ENCODE measurements at places on chromosomes 11 and 22.

DNA sequence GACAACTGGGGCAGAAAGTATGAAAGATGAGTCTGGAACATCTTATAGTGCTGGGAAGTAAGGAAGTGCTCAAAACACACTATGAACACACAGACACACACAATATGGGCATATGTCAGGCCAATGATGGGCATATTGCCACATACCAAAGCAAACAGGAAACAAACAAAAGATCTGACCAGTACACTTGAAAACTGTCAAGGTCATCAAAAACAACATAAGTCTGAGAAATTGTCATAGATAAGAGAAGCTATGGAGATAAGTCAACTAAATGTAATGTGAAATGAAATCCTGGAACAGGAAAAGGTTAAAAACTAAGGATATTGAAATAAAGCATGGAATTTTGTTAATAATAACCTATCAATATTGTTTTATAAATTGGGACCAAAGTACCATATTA, 46.4 kb downstream of the GUCY1A2 start:
- no peak for DNase-seq

DNA sequence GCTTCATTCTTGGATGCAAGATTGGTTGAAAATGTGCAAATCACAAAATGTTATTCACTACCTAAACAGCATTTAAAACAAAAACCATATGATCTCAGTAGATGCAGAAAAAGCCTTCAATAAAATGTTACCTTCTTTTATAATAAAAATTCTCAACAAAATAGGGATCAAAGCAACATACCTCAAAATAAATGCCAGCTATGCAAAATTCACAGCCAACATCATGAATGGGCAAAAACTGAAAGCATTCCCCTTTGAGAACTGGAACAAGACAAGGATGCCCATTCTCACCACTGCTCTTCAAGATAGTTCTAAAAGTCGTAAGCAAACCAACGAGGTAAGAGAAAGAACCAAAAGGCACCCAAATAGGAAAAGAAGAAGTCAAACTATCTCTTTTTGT, 2.0 kb downstream of the OR5AK2 start:
- no peak for DNase-seq

- DNase-seq: no peak
Observed at GRCh38 chr11:46452918-46453517, 61.4 kb upstream of the CHRM4 start.

GRCh38 chr11:126327281-126328000, 23.6 kb downstream of the DCPS start:
- DNase-seq: no peak

DNA sequence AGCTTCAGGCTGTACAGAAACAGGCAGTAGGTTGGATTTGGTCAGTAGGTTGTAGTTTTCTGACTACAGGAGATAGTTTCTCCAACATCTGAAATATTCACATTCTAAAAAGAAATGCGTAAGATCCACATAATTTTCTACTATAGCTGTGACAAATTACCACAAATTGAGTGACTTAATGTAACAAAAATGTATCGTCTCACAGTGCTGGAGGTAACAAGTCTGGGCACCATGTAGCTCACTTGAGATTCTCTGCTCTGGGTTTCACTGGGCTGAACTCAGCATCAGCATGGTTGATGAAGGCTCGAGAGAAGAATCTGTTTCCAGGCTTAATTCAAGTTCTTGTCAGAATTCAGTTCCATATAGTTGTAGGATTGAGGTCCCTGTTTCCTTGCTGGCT, 350.9 kb upstream of the CCDC179 start:
- no peak for DNase-seq

GRCh38 chr11:3203221-3204043, 15.2 kb downstream of the MRGPRG start:
- DNase-seq: no peak

DNA sequence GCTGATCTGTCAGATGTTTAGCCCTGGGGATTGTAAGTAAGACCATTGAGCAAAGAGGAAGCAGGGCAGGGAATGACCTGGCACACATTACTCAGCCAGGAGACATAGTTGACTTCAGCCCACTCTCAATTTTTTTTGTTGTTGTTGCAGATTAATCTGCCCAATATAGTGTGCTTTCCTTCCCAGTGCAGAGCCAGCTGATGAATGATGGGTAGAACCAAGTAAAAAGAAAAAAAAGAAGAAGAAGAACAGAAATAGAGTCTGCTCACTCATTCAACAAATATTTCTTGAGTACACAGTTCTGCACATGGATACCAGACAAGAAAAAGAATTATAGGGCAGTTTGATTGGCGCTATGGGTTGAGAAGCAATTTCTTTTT, 292.7 kb downstream of the ETS1 start:
- DNase-seq: no peak

DNA sequence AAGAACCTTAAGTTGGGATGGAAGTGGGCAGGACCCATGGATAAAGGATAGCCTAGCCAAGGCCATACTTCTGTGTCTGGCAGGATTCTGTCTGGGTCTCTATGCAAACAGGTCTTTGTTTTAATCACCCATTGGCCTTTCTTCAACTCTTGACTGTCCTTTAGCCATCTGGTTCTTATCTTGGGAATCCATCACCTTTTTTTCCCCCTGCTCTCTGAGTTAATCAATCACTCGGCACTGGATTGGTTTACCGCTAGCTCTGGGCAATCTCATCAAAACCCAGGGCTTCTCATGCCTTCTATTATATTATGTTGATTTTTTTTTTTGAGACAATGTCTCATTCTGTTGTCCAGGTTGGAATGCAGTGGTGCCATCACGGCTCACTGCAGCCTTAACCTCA, 1.8 kb upstream of the RNF169 start:
- DNase-seq: no peak

GRCh38 chr11:86869966-86870570, 69.7 kb downstream of the PRSS23 start:
- DNase-seq: peak; percentile 5

GRCh38 chr11:9057007-9057406, 34.4 kb downstream of the SCUBE2 start:
- DNase-seq: no peak

DNA sequence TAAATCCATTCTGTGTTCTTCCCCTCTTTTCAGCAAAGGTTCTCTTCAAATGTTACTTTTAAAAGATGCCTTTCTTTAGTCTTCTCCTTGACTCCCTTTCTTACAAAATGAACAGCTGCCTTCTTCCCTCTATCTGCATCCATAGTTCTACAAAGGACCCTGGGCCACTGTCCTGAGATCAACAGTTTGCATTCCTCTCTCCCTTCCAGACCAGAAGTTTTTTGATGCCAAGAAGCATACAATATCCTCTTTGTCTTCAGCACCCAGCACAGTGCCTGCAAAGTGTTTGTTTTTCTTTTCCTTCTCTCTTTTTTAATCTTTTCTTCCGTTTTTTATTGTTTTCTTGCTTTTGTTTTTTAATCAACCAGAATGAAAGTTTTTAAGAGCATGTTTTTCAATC, 183.5 kb upstream of the SNX19 start:
- no peak for DNase-seq

DNA sequence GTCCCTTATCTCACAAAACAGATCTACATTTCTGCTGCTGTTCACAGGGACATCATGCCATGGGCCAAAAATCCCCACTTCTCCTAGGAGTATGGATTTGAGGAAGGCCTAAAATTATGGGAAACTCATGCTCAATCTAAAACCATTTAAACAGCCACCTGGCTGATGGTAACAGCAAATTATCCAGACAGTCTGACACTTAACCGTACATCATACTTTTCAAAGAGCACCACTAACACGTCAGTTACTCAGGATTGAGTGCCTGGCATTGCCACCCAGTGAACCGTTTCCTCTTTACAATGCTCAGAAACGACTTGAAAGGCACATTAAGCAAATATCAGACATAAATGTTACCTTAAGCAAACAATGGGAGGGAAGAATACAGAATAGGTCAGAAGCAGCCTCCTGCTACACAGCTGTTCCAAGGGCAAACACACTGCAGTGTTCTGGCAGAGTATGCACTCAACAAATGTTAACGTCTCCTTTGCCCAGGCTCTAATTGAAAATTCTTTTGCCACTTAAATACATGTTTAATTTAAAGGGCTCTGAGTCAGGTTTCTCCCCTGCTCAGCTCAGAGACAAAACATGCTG, 18.8 kb upstream of the SLC36A4 start:
- DNase-seq: no peak

DNA sequence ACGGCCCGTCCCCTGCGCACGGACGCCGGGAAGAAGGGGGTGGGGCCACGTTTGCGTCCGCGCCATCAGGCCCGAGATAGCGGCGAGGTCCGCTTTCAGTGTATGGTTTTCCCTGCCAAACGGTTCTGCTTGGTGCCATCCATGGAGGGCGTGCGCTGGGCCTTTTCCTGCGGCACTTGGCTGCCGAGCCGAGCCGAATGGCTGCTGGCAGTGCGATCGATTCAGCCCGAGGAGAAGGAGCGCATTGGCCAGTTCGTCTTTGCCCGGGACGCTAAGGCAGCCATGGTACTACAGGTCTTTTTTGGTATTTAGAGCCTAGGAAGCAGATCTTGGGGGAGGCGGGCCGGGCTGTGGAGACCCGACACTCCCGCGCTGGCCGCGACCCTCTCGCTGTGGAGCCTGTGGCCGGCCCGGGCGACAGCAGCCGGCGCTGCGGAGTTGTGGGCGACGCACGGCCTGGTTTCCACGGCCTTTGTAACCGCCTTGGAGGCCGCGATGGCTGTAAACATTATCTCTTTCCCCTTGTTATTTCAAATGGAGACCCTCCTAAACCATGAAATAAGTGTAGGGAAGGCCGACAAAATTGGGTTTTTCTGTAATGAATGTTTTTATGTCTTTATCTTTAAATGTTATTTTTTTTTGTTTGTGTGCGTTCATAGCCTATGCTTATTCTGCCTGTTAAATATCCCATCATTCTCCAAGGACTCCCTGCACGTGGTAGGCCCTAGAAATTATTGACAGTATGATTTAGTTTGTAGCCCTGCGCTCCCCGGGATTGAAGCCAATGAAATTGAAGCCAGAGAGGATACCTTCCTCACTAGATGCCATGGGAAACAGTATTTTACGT, at the start of gene AASDHPPT:
AASDHPPT (plus strand) TSS at position 54 of the 847 bp plus-strand sequence; CDS start at position 103, 49 bp downstream.
- no peak for DNase-seq

GRCh38 chr11:131713529-131714134, 343.2 kb downstream of the NTM start:
- DNase-seq: no peak

DNA sequence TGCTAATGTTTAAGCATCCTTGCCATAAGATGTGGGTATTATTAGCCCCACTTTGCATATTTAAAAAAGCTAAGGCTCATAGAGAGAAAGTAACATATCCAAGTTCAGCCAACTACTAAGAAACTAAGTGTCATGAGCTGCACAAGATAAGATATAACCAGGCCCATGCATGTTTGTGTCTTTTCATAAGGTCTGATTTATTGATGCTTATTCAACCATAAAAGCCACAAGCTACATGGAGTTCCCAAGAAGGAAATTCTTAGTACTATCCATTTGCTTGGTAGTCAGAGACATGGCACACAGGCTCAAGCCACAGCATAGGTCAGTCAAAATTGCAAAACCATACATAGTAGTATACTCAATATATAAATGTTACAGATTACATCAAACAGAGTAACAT, 488.5 kb downstream of the SOX6 start:
- DNase-seq: no peak

- no peak for DNase-seq
Observed at GRCh38 chr11:92709329-92709728, 260.1 kb upstream of the MTNR1B start.

GRCh38 chr11:70381872-70382861, 16.2 kb upstream of the CTTN start:
- DNase-seq: no peak

DNA sequence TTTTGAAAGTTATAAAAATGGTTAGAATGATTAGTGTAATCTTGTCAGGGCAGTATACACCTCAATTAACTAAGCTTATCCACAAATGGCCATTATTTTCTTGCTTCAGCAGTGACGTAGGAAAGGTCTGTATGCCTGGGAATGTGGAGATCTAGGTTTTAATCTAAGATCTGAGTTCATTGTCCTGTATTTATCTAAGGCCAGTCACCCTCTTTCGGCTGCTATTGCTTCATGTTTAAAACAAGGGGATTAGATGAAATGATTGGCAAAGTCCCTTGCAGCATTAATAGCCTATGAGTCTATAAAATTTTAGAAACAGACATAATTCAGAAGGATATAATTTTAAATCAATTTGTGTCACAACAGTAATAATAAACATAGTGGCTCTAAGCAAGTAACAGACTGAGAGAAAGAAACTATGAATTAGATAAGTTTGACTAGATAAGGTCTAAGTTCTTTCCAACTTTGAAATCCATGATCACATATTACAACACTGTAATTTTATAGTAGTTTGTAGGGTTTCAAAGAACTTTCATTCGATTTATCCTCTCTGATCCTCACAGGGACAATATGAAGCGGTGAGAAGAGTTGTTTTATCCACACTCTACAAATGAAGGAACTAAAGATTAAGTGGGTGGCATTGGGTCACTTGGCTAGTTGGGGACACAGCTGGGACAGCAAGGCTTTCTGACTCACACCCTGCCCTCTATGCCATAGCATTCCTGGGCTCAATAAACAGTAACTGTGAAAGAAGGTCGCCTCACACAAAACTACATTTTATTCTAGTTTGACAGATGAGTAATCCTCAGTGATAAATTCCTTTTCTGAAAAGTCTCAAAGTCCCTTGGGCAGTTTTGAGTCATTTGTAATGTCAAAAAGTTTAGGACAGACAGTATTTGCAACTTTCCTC, 60.6 kb upstream of the RDX start:
- DNase-seq: no peak

DNA sequence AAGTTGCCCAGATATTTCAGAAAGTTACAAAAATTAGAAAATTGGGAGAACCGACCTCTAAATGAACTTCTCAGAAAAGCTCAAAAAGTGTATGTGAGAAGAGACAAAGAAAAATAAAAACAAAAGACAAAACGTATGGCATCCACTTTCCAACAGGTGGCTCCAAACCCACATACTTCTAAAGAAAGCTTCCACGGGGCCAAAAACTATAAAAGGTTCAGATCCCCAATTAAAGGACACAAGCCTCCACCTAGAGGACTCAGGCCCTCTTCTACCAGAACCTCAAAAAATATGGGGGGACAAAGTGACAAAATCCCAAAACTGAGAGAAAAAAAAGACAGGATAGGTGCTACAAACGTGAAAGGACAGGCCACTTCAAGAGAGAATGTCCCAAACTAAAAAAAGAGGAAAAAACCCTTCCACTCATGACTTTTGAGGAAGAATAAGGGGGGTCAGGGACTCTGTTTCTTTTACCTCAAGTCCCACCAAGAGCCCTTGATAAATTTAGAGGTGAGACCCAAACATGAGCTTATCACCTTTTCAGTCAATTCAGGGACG, 8.8 kb downstream of the SCGB2A1 start:
- no peak for DNase-seq

GRCh38 chr11:89613911-89614310, 96.2 kb upstream of the TRIM77 start:
- DNase-seq: no peak

DNA sequence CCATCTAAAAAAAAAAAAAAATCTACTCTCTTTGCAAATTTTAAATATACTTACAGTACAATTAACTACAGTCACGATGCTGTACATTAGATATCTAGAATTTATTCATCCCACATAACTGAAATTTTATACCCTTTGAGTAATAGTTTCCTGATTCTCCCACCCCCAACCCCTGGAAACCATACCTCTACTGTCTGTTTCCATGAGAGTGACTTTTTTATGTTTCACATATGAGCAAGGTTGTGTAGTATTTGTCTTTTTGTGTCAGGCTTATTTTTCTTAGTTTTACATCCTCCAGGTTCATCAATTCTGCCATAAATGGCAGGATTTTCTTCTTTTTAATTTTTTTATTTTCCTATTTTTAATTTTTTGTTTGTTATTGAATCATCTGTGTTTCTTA, 3.2 kb downstream of the HBB start:
- DNase-seq: no peak

Data from stimulated activated CD4-positive, alpha-beta T cell treated with anti-CD3 and anti-CD28 coated beads, TNF-alpha, amount 100 ng/mL, for 48 hours (primary cell).